ENCODE measurements at places on chromosomes 3 and 15. TPM values are rescaled to one million over a fixed set of nuclear protein-coding genes. Genes with fewer than 3 reads are reported as not detected.

DNA sequence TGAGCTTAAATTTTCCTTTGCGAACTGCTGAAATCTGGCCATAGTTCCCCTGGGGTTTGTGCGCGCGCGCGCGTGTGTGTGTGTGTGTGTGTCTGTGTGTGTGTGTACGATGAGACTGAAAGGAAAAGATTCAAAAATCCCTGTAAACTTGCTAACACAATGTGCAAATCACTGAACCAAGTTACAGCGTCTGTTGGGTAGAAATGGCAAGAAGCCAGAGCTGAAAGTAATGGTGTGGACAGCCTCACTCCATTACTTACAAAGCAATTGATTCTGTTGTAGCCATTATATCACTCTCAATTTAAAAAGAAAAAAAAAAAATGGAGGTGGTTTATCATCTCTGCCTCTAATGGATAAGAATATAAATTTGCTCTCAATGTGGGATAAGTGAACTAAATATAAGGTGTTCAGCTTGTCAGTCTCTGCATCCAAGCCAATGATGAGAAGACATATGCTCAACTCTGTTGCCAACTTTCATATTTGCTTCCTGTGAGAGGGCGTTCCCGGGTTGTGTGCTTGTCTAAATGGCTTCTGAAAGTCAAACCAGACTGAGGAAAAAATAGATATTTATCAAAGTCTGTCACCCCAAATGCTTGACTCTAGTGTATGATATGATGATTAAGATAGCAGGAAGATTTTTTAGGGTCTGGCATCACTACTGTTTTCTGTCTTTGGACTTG is 422.2 kb downstream of the ZNF385D start:
- DNase-seq, result no peak

DNA sequence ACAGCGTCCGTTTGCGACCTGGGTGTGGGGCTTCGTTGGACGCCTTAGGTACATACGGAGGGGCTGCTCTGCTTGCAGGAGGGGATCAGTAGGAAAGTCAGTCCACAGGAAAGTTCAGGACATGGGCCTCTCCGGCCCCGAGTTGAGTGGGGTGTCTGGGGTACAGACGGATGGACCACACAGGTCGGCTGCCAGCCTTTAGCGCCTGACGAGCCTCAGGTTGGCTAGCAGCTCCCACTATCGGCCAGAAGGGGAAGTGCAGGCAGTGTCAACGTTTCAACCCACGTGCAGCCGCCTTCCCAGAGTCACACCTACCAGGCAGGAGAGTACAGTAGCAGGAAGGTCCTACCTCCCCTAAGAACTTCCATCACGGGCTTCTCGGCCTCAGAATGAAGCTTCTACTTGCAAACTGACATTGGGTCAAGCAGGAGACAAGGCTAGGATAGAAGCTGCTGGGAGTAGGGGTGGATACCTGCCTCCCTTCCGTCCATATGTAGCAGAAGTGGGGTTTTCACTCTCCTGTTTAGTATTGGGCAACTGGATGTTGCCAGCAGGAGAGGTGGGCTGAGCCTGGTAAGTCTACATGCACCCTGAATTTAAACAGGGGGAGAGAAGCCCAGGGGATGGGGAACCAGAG is 1.8 kb upstream of the SCN5A start:
- peak; percentile 42 for DNase-seq

The CYP19A1 gene
- total RNA-seq, result not detected

GRCh38 chr3:103554451-103554850 is 1119.6 kb downstream of the ZPLD1 start:
- no peak for DNase-seq

DNA sequence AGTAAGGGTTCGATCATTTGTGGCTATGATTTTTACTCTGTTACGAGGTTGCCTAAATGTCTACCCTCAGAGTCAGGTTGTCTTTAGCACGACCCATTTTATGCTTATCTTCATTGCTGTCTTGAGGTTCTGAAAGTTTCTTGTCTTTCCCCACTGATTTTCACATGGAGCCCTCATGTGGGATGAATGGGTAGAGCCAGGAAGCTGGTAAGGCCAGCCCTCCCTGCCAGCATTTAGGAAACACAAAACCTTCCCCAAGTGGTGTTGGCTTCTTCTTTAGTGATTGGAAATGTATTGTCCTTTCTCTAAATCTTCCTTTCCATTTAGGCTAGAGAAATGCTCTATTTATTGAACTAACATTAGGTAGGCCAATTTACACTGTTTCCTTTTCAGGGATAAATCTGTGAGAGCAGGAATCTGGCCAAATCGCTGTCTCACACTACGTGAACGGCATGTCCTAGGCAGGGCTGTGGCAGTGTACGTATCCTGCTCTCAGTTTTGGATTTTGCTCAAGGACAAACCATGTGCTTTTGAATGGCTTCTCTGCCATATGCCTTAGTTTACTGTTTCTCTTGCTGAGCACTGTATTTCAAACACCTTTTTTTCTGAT is 43.7 kb downstream of the MYZAP start:
- no peak for DNase-seq

The GRAMD2A gene
- under 0.01 TPM for total RNA-seq

- peak; percentile 76 for DNase-seq
Observed at GRCh38 chr15:33278816-33279612, 31.8 kb upstream of the RYR3 start.

- no peak for DNase-seq
Observed at GRCh38 chr15:48904758-48905157, 26.8 kb downstream of the EID1 start.

GRCh38 chr3:117285737-117286136 is 576.2 kb downstream of the TUSC7 start:
- no peak for DNase-seq

GRCh38 chr3:50390508-50391224 is 31.3 kb upstream of the TMEM115 start:
- no peak for DNase-seq

The SLC12A1 gene
- total RNA-seq, result not detected

- DNase-seq, result peak; percentile 50
Observed at GRCh38 chr3:190217081-190217480, 96.4 kb upstream of the P3H2 start.

GRCh38 chr15:60773255-60773654 is 294.3 kb upstream of the ICE2 start:
- peak; percentile 13 for DNase-seq

DNA sequence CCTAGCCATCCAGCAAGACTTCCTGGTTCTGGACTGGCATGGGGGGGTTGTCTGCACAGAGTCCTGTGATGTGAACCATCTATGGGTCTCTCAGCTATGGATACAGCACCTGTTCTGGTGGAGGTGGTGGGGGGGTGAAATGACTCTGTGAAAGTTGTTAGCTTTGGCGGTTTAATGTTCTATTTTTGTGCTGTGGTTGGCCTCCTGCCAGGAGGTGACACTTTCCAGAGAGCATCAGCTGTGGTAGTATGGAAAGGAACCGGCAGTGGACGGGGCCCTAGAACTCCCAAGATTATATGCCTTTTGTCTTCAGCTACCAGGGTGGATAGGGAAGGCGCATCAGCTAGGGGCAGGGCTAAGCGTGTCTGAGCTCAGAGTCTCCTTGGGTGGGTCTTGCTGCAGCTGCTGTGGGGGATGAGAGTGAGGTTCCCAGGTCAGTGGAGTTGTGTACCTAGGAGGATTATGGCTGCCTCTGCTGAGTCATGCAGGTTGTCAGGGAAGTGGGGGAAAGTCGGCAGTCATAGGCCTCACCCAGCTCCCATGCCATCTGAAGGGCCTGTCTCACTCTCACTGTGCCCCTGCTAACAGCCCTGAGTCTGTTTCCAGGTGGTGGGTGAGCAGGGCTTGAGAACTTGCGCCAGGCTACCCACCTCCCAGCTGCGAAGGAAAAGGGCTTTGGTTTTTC is 7.1 kb upstream of the LARS2 start:
- no peak for DNase-seq

GRCh38 chr3:127962937-127963336 is 47.9 kb downstream of the KBTBD12 start:
- no peak for DNase-seq

DNA sequence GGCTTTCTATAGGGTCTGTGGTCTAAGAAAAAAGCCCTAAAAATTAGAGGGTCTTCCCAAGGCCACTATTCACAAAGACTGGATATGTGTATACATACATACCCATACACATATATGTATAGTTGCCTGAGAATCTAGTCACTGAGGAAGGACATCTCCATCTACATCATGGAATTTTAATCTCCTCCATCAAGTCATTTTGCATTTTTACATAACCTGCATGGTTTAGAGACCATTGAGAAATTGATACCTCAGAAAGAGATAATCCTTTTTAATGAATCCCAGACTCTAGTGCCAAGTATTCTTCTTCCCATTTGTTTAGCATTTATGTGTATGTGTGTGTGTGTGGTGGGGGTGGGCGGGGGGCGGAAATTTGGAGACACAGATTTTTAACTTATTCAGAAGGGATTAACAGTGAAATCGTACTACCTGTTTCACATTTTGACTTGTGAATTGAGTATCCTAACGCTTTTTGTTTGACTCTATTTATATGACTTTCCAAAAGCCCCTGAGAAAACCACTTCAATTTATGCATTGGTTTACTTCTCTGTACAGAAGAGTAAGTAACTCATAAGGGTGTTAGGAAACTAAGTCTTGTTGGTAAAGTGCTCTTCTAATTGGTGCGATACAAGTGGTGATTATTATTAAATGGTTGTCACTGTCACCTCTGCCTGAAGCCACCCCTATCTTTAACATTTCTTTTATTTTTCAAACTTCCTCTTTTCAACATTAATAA is 166.9 kb downstream of the MEIS2 start:
- DNase-seq, result no peak

DNA sequence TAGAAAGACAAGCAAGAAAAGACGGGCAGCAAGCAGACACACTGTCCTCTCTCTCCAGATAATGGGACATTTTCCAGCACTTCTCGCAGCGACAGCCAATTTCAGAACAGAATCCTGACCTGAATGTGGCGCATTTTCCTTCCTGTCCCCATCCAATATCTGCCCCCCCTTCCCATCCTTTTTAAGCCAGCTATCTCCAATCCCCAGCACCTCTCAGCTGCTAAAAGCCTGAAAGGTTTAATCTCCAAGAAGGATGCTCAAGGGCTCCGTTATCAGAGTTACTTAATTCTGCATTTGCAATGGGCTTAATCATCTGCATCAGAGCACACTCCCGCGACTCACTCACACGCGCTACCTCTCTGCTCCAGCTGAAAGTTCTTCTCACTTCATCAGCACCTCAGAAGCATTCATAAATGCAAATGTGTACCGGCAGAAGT is 50.5 kb downstream of the SRGAP3 start:
- DNase-seq, result no peak

The OXTR gene
- total RNA-seq, result 310 TPM

GRCh38 chr3:137163241-137163871 is 205.6 kb downstream of the IL20RB start:
- DNase-seq, result no peak

DNA sequence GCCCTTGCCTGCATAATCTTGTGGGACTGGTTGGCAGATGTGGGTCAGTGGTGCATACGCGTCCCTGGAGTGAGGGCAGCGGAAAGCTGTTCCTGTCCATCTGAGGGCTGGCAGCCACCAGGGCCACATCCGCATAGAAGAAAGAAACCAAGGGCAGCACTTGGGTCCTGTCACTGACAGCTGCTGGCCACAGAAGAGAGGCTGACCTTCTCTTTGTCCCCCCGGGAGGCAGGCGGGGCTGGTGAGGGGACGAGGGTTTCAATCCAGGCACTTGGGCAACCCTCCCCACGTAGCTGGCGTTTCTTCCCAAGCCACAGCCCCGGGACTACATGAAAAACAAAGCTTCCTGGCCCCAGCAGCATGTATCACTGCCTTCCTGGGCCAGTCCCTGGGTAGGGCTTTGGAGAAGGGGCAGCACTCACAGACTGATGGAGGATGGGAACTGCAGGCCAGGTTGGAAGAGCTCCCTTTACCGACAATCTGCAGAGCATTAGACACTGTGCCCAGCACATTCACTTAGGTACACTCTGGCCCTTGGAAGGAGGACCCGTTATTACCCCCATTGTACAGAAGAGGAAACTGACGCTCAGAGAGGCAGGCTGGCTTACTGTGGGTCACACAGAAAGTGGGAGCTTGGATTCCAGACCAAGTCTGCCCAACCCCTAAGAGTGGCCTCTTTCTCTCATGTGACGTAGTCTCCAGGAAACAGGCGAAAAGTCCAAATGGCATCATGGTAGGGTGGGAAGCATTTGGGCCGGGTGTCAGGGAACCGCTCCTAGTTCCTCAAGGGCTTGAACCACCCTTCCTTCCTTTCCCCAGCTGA is 78.8 kb upstream of the SLC6A6 start:
- DNase-seq, result no peak

The CYP8B1 gene
- not detected for total RNA-seq

- DNase-seq, result peak; percentile 32
Observed at GRCh38 chr3:133927540-133928066, 31.9 kb upstream of the RAB6B start.

The TFG gene
- total RNA-seq, result 88.6 TPM

The IFT122 gene
- 21.3 TPM for total RNA-seq

DNA sequence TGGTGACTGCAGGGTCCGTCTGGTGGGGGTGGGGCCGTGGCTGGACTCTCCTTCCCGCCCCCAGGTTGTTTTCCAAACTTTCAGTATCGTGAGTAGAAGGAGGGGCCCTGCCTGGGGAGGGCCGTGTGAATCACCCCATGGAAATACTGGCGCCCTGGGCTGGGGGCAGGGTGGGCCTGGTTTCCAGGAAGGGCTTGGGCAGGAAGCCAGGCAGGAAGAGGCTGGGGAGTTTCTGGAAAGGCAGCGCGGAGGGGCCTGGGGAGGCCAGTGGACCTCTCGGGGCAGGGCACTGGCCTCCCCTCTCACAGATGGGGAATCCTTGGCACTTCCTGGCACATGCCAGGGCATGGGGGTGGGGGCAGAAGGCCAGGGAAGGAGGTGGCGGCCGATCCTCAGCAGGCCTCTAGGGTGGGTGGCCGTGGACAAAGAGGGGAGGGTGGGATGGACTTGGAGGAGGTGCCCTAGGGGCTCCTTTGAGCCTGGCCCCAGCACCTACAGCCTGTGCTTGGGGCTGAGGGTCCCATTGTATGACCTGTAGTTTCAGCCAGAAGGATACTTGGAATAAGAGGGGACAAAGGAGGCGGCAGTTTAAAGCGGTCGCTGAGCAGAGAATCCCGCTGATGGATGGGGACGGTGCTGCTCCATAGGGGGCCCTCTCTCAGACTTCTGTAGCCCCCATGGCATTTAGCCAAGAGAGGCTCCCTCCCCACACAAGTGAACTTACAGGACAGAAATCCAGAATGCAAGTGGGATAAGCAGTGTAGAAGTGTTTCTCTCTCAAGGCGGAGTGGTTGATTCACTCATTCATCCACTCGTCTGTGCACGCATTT is 56.5 kb upstream of the GATA2 start:
- peak; percentile 84 for DNase-seq

DNA sequence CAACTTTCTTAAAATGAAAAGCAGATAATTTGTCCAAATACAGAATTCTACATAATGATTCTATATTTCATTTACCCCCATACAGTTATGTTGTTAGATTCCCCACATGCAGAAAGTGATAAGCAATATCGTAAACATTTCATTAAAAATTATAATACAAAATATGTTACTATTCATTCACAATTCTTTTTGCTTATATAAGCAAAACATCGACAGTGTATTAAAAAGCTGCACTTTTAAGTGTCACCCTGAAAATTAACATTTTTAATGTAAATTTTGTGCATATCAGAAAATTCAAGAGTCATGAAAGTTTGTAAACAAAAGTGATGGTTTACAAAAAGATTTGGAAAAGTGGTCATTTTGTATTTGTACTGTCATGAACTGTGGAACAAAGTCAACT is 19.2 kb downstream of the TMEM212 start:
- DNase-seq, result no peak

Data from fibroblast of villous mesenchyme (primary cell).